Naive thymus-derived CD8-positive, alpha-beta T cell (primary cell): ENCODE measurements at places on chromosomes 12 and 14. TPM values are rescaled to one million over a fixed set of nuclear protein-coding genes. Genes with fewer than 3 reads are reported as not detected.

GRCh38 chr12:121096199-121096798 lies 36.4 kb upstream of the P2RX7 start:
- H3K4me1 ChIP-seq = peaks cover 49% of the 10 kb centered on the region
- H3K27ac ChIP-seq = peak overlapping the region; percentile 79
- H3K4me3 ChIP-seq = peak overlapping the region; percentile 87
- H3K27me3 ChIP-seq = peaks cover 12% of the 10 kb centered on the region
- DNase-seq = no peak

GRCh38 chr12:91690531-91690930 lies 455.1 kb downstream of the BTG1 start:
- H3K4me3 ChIP-seq = no peak overlapping the region
- no peaks in the 10 kb centered on the region for H3K36me3 ChIP-seq
- no peak for DNase-seq
- H3K27ac ChIP-seq = no peak overlapping the region
- H3K4me1 ChIP-seq = peaks cover 22% of the 10 kb centered on the region

GRCh38 chr12:105882404-105882803 lies 256.4 kb downstream of the NUAK1 start:
- H3K27ac ChIP-seq = no peak overlapping the region
- no peak for DNase-seq
- H3K36me3 ChIP-seq = no peaks in the 10 kb centered on the region

Gene FSCB
- not detected for polyA plus RNA-seq
